ENCODE measurements at places on chromosomes 16 and 17.

DNA sequence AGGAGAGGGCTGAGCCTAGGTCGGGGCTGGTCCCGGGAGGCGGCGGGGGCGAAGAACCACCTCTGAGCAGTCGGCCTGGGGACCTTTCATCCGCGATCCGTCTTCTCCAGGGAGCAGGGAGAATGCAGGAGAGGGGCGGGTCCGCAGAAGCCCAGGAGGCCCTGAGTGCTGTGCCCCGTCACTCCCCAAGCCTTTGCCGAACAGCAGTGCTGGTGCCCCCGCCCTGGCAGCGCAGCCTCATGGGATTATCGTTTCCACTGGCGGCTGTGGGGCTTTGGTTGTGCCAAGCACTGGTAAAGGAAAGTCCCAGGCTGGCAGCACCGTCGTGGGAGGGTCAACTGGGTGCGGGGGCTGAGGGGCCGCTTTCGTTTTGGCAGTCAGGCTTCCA lies 631 bp downstream of the TBL3 start:
- no peak for DNase-seq

GRCh38 chr17:57986841-57987580 lies 1.0 kb downstream of the VEZF1 start:
- peak; percentile 21 for DNase-seq

GRCh38 chr17:75400326-75400939 lies 5.0 kb downstream of the GRB2 start:
- no peak for DNase-seq

DNA sequence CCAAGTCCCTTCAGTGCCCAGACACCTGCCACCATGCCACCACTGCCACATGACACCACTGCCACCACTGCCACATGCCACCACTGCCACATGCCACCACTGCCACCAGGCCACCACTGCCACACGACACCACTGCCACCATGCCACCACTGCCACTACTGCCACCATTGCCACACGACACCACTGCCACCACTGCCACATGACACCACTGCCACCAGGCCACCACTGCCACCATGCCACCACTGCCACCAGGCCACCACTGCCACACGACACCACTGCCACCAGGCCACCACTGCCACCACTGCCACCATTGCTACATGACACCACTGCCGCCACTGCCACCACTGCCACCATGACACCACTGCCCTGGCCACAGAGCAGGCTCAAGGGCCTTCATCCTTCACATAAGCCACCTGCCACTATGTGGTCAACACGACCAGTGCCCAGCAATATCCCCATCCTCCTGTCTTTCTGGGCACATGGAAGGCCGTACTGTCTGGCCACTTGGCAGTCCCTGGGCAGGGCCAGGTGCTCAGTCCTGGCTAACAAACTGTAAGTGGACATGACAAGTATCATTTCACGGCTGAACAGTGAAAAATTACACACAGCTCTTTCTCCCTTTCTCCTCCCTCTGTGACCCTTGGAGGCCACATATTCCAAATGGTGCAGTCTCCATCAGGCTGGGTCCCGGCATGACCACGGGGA lies 33.1 kb downstream of the ABR start:
- no peak for DNase-seq

DNA sequence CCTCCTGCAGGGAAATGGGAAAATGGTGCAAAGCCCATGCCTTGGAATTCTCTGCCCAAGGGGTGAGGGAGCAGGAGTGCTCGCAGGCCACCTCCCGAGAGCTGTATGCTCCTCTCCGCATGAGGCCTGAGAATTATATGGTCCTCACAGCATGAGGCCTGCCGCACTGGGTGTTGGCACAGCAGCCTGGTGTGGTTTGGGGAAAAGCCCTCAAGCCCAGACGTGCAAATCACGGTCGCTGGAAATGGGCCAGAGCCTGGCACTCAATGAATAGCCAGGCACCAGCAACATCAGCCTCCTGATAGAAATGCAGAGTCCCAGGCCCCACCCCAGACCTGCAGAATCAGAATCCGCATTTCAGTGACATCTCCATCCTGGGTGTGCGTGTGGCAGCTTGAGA lies 156.4 kb upstream of the FOXF1 start:
- DNase-seq = no peak
